ENCODE measurements at places on chromosomes 3 and 15. TPM values are rescaled to one million over a fixed set of nuclear protein-coding genes. Genes with fewer than 3 reads are reported as not detected.

DNA sequence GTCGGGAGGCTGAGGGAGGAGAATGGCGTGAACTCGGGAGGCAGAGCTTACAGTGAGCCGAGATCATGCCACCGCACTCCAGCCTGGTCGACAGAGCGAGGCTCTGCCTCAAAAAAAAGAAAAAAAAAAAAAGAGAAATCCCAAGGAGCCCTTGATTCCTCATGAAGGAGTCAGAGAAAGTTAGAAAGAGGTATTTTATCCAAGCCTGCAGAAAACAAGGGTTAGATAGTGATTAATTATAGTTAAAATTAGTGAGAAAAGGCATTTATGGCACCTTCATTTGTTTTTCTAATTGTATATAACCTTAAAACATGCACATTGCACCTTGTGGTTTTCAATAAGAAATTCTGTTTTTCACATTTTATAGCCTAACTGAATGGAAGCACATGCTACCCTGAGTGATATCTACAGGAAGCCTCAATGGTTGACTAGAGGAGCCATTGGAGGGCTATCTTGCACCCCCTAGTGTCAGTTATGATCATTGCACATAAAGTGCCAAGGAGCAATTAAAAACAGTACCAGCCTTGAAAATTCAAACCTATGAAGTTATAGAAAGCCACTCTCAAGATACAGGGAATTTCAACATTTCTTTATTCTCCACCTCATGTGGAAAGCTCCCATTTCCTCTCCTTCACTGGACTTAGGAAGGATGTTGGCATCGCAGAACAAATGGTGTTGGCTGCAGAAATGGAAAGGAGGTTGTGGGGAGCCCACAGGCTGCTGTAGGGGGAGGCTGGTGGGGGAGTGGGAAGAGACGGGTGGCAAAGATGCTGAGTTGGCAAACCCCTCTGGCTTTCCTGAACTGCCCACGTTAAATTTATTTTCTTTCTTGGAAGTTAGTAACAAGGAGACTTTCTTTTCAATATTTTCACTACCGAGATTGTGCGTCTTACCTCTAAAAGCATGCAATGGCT, 48.5 kb downstream of the ITGA11 start:
- peak; percentile 36 for DNase-seq

GRCh38 chr3:57943525-57944495, 64.4 kb upstream of the FLNB start:
- DNase-seq, result no peak

DNA sequence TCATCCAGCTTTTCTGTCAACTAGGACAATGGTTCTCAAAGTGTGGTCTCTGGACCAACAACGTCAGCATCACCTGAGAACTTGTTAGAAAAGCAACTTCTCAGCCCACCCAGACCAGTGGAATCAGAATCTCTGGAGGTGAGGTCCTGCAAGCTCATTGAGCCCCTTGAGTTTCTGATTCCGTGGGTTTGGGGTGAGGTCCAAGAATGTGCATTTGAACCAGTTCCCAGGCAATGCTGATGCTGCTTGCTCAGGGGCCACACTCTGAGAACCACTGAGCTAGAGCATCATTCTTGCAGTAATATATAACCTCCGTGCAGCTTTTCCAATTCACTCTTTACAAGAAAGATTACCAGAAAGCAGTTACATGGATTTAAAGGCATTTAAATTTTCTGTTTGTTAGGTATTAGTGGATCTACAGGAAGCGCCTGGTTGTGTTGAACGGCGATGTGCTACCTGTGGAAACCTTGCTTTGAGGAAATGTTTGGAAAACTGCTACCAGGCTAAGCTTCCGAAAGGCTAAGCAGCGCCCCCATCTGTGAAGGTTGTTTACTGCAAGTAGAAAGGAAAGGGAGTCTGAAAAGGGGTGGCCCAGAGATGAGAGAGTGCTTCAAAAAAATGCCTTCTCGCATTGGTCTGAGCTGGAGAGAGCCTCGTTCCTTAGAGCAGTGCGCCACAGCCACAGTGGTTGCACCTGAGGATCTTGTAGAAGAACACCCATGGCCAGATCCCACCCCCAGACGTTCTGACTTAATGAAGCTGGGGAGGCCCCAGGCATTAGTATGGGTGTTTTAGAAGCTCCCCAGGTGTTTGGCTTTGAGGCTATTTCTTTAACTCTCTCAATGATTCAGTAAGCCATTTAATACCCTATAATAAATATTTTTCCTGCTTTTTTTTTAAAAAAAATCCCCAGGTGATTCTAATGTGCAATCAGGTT, 50.0 kb downstream of the RLBP1 start:
- DNase-seq, result peak; percentile 78

GRCh38 chr3:147090461-147090860, 315.9 kb downstream of the ZIC4 start:
- no peak for DNase-seq

- no peak for DNase-seq
These were observed 2.1 kb upstream of the ARMC8 start for GRCh38 chr3:138184994-138185393.

DNA sequence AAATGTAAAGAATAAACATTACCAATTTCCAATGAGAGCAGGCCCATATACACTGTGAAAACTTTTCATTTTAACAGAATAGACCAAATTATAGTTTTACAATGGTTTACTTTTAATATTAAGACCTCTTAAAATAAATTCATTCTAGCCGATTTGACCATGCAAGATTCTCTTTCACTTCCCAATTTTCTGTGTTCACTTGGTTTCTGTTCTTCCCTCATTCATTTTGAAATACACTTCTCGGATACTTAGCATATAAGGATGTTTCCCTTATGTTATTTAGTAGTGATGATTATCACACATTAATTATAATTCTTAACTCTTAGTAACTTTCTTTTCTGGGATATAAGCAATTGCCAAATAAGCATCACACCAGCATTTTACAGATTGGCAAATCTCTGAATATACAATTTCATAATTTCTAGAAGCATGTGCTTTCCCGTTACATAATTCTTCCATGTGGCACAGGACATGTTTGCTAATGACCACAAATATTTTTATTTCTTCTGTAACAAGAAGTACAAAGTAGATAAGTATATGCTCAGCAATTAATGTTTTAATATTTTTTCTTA, 13.9 kb downstream of the OR5H15 start:
- no peak for DNase-seq

DNA sequence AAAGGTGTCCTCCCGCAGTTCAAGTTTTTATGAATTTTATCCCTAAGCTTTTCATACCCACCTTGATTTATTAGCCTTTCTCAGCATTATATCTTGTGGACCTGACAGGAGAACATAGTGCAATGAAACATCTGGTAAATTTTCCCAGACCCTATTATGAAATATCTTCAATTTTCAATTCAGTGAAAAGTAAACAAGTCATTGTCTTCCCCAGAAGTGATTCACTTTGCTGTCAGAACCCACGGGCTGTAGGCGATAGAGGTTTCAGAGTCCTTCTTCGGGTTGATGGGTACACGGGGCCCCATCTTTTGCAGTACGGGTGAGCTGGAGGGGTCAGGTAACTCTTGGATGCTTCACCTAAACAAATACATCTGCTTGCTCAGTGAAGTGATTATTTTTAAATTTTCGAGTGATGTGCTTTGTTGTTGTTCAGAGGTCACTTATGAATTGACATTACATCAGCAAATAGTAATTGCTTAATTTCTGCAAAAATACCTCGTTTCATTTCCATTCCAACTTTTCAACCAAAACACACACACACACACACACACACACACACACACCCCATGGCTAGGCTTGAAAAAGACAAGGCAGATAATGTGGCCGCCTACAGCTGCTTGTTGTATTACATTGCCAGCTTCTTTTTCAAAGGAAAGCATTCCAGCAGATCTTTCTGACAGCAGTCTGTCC, 102.9 kb downstream of the SEMA6D start:
- no peak for DNase-seq

DNA sequence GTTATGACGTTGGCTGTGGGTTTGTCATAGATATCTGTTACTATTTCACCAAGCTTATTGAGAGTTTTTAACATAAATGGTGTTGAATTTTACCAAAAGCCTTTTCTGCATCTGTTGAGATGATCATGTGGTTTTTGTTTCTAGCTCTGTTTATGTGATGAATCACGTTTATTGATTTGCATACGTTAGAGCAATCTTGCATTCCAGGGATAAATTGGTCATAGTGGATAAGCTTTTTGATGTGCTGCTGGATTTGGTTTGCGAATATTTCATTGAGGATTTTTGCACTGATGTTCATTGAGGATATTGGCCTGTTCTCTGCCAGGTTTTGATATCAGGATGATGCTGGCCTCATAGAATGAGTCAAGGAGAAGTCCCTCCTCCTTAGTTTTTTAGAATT, 117.8 kb downstream of the DOCK3 start:
- no peak for DNase-seq

DNA sequence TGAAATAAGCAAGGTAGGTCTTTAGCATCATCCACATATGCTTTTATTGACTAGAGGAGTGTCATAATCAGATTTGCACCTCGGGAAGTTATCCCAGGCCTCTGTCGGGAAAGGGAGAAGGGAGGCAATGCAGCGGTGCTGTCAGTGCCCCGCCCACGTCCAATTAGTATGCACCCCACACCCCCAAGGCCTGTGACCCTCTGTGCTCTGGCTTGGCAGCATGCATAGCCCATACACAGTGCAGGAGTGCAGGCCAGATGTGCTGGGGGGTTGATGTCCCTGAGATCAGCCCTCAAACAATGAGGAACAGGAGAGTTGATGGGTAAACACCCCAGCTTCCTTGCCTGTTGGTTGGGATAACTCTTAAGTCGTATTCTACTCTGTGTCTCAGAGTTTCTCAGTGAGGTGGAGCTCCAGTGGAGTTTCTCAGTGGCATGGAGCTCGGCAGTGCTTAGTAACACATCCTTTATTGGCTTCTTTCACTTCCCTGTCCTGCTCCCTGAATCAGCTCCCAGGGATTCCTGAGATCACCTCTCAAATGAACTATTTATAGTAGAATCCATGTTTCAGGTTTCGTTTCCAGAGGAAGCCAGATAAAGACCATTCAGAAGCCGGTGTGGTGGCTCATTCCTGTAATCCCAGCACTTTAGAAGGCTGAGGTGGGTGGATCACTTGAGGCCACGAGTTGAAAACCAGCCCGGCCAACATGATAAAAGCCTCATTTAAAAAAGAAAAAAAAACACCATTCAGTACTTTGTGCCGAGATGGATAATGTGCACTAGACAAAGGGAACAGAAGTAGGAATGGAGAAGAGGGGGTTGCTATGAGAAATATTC, 26.7 kb upstream of the NDUFB4 start:
- no peak for DNase-seq

DNA sequence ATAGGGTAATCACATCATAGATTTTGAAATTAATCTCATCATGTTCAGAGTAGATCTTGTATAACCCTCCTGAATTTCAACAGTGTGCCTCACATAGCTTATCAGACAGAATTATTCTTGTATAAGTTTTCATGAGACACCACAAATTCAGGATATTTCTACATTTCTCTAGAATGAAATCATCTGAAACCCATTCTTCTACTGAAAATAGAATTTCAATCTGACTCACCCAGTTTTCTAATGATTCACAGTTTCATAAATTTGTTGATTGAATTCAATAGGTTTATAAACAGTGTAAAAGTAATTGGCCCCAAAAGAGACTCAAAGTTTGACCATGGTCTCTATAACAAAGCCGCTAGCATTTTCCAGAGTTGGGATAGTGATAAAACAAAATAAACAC, 1082.6 kb upstream of the EPHA6 start:
- no peak for DNase-seq

- no peak for DNase-seq
These were observed 26.0 kb downstream of the MASP1 start for GRCh38 chr3:187265461-187265955.

GRCh38 chr15:79376383-79376782, 55.8 kb upstream of the MINAR1 start:
- DNase-seq, result no peak

- peak; percentile 36 for DNase-seq
These were observed 56.1 kb downstream of the TAFA4 start for GRCh38 chr3:68876112-68876713.

DNA sequence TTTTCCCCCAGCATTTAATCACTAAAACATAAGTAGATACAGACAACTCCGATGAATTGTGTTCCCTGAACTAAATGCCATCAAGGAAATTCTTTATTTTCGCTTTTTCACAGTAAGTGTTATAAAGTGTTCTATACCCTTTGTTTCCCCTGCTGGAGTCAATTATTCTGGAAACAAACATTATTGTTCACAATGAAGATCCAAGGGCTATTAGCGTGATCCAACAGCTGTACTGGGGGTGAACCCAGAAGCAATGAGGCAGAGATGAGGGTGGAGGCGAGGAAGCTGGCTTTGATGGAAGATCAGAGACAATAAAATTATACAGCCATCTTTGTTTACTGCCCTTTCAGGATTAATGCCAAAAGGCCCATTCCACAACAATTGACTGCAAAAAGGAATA, 250.3 kb upstream of the IGF1R start:
- no peak for DNase-seq

- DNase-seq, result no peak
These were observed 19.9 kb downstream of the WNT7A start for GRCh38 chr3:13860001-13860400.

GRCh38 chr15:36497901-36498300, 81.5 kb upstream of the CDIN1 start:
- no peak for DNase-seq

GRCh38 chr3:126256251-126256650, 75.9 kb upstream of the ALDH1L1 start:
- no peak for DNase-seq

DNA sequence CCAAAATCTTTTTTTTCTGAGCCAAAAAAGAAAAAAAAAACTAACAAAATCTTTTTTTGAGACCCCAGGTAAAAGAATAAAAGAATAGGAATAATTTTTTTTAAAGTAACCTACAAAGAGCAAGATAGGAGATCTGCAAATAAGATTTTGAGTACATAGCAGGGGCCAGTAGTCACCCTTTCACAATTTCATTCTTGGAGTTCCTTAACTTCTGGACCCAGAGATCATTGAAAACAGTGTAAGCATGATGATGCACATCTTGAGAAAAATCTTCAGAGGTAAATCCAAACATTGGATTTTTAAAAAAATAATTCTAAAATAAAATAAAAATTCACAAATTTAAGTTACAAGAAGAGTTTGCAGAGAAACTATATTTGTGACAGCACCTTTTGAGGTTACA, 18.8 kb downstream of the TFRC start:
- no peak for DNase-seq

STRIT1 gene
- total RNA-seq, result not detected

ARNT2 gene
- 0.87 TPM for total RNA-seq

RHOV gene
- 1.4 TPM for total RNA-seq

ARL14 gene
- not detected for total RNA-seq

CISH gene
- 2.6 TPM for total RNA-seq

ITGA11 gene
- 0.28 TPM for total RNA-seq

GOLGA6L7 gene
- not detected for total RNA-seq

KATNBL1 gene
- total RNA-seq, result 55.1 TPM

C15orf62 gene
- not detected for total RNA-seq

CACNA1D gene
- 208 TPM for total RNA-seq

QTRT2 gene
- 23.9 TPM for total RNA-seq

DOCK3 gene
- 1.3 TPM for total RNA-seq

OSBPL10 gene
- total RNA-seq, result 61.0 TPM

FOXL2 gene
- 6.8 TPM for total RNA-seq

Measured in endothelial cell (in vitro differentiated cells).